ENCODE measurements at places on chromosomes 1 and 21.

GRCh38 chr1:59691261-59691660, 123.5 kb upstream of the HOOK1 start:
- peak; percentile 30 for DNase-seq

GRCh38 chr1:156406251-156406650, 37.2 kb downstream of the RHBG start:
- DNase-seq, result no peak

- DNase-seq, result no peak
Observed at GRCh38 chr21:15408089-15408488, 321.7 kb upstream of the USP25 start.

DNA sequence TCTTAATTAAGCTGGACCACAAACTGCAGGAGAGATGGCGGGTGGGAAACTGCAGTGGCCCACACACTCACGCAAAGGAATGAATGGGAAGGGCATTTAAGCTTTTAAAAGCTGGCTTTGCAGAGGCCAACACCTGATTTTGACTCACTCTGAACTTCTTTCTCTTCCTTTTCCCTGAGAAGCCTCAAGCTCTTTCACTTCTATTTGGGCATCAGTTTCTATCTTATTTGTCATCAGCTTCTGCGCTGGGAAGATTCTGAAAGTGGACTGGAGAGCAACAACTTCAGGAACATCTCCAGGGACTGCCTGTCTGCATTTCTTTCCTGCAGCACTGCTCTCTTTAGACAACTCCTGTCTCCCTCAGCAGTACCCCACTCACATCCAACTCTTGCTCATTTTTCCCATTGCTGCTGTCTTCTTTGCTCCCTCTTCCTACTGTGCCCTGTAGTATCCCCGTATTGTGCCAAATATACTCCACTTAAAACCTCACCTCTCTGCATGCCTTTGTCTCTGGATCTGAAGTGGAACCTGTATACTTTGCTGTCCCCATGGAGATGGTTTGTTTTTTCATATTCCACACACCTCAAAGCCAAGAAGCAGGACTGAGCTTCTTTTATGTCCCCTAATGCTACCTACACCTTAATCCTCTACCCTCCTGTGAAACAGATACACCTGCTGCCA, 143.3 kb upstream of the JUN start:
- no peak for DNase-seq

DNA sequence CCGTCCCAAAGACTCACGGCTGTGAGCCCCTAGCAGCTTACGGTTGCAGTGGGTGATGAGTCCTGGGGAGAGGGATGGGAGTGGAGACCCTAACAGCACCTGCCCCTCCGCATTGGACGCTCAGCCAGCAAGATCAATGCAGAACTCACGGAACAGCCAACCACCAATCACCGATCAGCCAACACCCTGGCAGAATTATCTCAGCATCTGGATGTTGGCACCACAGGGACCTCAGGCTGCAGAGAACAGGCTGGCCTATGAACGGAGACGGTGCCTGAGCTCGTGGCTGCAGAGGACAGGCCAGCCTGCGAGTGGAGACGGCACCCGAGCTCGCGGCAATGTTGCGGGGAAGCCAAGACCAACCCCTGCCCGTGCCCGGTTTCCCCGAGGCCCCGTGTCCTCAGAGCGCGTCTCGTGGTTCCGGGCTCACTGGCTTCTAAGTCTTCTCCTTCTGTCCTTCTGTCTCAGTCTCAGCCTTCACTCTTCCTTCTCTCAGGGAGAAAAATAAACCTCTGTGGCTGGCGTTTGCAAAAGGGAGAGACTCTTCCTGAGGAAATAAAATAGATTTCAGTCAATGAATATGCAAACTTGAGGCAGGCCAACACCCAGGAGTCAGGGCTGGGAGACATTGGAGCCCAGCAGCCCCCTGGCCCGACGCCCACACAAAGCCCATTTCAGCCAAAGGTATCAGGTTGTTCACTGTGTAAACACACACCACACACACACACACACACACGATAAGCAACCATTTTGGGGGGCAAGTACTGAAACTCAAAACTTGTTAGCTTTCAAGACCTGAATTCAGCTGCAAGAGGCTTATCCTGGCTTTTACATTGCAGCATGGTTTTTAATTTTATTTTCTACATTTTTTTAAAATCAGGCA, 67.8 kb downstream of the SIK1 start:
- no peak for DNase-seq

GRCh38 chr1:225471109-225471452, 43.2 kb upstream of the LBR start:
- no peak for DNase-seq

- no peak for DNase-seq
Observed at GRCh38 chr1:10074852-10075730, 42.3 kb downstream of the UBE4B start.

DNA sequence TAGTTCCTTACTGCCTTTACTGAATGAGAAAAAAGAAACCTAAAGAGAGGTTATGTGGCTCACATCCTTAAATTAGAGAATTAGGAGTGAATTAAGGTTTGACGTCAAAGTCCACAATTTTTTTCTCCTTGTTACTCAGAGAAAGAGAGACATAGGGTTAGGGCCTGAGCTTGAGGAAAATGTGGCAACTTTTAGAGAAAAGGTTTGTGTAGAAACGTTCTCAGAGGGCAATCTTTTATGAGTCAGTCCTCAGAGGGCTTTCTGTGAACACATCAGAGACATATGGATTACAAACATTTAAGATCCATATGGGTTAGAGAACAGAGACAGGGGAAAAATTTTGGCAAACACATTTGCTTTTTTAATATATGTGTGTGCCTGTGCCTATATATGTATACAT, 242.8 kb downstream of the TGFB2 start:
- no peak for DNase-seq

DNA sequence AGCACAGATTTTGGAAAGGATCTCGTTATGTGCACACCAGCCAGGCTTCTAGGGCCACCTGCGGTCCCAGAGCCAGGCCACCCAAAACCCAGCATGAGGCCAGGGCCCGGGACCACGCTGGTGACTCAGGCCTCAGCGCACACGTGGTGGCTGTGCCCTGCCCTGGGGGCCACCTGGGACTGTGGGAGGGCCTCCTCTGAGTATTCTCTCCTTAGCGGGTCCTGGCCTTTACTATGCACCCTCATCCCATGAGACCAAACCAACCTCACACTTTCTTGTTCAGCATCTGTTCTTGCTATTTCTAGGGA, 9.9 kb downstream of the WNT9A start:
- DNase-seq, result no peak

DNA sequence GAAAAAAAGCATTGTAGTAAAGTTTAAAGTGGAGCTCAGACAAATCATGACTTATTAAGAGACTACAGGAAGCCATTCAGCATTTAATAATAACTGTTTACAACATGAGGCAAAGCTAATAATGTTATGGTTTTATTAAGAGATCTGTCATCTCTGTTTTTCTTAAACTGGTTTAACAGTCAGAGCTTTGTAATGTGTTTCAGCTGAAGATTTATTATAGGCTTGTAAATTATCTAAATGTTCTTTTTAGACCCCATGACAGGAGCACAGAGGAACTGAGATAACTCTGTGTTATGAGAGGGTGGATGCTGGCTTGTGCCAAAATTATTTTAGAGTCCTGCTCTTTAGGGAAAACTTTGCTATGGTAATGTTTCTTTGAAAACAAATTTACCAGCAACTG, 38.0 kb upstream of the RWDD3 start:
- no peak for DNase-seq

DNA sequence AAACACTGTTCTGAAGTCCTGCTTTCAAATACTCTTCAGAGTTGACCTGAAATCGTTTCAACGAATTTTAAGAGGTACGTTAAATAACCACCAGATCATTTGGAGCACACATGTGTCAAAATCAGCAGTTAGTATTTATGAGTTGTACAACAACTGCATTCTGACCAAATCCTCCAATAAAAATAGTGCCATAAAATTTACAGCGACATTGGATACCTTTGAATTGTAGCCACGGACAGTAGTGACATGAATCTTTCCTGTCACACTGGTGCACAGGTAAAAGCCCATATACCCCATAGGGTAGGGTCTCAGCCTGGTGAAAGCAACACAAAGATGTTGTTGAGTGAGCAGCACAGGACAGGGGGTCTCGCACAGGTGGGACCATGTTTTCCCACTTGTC, 121.5 kb downstream of the CLIC6 start:
- no peak for DNase-seq

- peak; percentile 83 for DNase-seq
Observed at GRCh38 chr1:45205011-45205909, 1.1 kb downstream of the ZSWIM5 start.

- DNase-seq, result no peak
Observed at GRCh38 chr1:94596260-94596659, 54.7 kb upstream of the F3 start.

GRCh38 chr1:209454340-209454994, 129.0 kb upstream of the CAMK1G start:
- DNase-seq, result no peak

GRCh38 chr1:182002570-182002969, 58.9 kb downstream of the ZNF648 start:
- DNase-seq, result no peak

- peak; percentile 92 for DNase-seq
Observed at GRCh38 chr1:25858906-25859789, at the start of gene AUNIP. AUNIP (minus strand) TSS chr1:25859457; CDS start chr1:25859357, 100 bp downstream.

- DNase-seq, result no peak
Observed at GRCh38 chr1:172356620-172357019, 63.9 kb upstream of the C1orf105 start.

DNA sequence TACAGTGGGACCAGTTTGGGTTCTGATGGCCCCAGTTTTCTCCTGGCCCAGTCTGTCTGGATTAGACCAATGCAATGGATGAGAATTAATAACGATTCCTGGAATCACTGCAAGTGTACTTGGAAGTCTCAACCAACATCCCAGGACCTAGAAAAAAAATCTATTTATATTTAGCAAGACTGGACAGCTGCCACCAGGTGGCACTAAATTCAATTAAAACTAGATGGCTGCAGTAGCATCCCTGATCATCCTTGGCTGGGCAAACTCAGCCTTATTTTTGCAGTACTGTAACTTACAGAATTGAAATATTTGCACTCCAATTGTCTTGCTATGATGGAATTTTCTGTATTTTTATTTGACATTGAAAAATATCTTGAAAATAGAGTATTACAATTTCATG, 165.7 kb downstream of the NCAM2 start:
- DNase-seq, result peak; percentile 6

DNA sequence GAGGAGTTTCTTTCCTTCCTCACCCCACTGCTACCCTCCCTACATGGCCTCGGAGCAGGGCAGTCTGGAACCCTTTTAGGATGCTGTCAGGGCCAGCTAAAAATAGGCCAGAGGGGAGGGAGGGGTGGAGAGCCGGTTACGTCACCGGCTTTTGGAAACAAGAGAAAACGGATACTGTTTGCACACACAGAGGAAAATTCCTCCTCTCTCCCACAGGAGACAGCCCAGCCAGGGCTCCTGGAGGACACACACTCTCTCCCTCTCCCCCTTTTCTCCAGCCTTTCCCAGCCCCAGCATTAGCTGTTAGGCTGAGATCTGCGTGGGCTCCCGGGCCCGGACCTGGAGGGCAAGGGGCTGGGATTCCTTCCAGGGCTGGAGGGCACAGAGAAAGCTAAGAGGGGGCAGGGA, 20.0 kb upstream of the ALDH4A1 start:
- no peak for DNase-seq

- no peak for DNase-seq
Observed at GRCh38 chr1:57250021-57250420, 173.8 kb downstream of the DAB1 start.

GRCh38 chr1:243968413-243968812, 82.7 kb upstream of the ZBTB18 start:
- DNase-seq, result no peak

DNA sequence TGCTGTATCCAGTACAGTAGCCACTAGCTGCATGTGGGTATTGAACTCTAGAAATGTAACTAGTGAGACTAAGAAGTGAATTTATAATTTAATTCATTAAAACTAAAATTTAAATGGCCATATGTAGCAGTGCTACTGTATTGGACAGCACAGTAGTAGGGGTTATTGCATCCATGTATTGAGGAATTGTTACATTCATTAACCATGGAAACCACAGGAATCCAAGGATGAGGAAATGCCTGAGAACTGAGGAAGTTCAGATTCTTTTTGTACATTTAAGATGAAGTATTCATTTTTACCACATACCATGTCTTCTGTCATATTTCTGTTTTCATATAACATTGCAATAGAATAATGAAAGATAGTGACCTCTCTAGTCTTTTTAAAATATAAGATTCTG, 2.6 kb downstream of the MTF2 start:
- no peak for DNase-seq
